ENCODE measurements at places on chromosomes 3 and 15. TPM values are rescaled to one million over a fixed set of nuclear protein-coding genes. Genes with fewer than 3 reads are reported as not detected.

GRCh38 chr15:68794863-68795262, 25.8 kb downstream of the ANP32A start:
- no peak for DNase-seq

NR1I2 gene
- not detected for total RNA-seq

GRCh38 chr3:63974451-63974850, 48.8 kb downstream of the PSMD6 start:
- no peak for DNase-seq

DNA sequence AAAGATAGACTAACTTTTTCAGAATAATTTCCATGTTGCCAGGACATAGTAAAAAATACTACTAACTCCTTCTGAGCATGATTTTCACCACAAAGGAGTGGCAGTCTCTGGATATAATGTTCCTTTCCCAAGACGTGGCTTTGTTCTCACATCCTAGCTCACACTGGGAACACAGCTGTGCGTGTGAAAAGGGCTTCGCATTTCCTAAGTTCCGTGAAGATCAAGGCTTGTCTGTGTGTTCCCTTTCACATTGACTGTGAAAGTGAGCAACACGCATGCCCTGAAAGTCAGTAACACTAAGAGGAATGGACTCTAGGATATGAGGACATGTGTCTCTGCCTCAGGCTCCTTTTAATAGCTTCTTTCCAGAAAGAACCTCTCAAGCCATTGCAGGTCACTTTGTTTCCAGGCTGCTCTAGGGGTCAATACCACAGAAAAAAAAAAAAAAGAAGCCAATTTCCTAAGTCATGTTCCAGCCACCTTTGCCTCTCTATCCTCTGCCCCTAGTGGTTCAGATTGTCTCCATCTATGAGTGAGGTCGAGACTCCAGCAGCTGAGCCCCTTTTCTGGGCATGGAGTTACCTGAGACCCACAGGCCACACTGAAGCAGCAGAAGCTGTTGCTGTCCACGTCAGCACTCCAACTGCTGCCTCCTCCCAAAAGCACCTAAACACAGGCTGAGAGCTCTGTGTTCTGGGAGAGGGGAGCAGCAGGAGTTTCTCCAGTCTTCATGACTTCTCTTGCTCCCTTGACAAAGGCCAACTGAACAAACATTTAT, 355.9 kb downstream of the RSL24D1 start:
- DNase-seq, result no peak

PP2D1 gene
- total RNA-seq, result not detected

DLL4 gene
- total RNA-seq, result 0.09 TPM

DNA sequence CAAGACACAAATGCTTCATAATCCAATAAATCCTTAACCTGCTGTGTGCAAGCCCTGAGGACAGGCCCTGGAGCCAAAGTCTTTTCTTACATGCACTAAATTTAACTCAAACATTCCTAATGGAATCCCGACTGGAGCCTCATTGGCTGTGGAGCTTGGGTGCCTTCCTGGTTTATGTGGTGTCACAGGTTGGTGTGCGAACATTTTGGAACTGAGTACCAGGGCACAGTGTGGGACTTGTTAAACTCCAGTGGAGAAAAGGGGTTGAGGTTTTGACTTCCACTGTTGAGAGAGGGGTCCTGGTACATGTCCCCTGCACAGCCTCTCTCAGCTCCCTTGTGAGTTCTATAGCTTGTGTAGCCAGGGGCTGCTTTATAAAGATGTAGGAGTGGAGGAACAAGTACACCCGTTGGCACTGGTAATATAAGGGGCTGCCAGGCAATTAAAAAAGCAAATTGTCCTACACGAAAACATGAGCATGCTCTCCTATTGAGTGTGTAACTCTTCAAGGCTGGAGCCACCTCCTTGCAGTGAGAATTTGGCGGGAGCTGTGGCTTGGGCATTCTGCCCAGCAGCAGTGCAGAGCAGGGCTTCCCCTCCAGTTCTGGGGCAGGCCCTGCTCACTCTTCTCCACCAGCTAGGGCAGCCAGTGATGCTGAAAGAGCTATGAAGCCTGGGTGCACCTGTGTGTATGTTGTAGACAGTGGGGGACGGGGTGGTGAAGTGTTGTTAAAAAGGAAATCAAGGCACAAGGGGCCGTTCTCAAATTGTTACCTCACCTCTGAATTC, 218.1 kb downstream of the CLSTN2 start:
- DNase-seq, result no peak

DNA sequence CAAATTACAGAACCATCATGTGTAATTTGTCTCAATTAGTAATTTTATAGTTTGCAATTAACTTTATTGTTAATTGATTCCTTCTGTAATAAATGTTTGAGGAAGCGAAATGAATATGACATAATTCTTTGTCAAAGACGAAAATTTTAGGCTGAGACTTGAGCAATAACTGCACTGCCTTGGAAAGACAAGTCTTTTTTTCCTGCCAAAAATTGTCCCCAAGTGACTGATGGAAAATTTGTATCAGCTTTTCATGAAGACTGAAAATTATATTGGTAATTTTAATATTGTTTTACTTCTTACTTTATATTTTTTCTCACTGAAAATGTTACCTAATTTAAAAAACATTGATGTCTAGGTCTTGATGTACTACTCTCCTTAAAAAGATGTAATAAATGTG, 622.6 kb downstream of the NLGN1 start:
- no peak for DNase-seq

- no peak for DNase-seq
Measured at GRCh38 chr3:34399401-34399800, 601.0 kb downstream of the PDCD6IP start.

DNAJB11 gene
- total RNA-seq, result 84.3 TPM

- DNase-seq, result peak; percentile 87
Measured at GRCh38 chr3:171851660-171852058, 8.5 kb downstream of the TMEM212 start.

- no peak for DNase-seq
Measured at GRCh38 chr15:25501828-25502446, 63.1 kb upstream of the UBE3A start.

DNA sequence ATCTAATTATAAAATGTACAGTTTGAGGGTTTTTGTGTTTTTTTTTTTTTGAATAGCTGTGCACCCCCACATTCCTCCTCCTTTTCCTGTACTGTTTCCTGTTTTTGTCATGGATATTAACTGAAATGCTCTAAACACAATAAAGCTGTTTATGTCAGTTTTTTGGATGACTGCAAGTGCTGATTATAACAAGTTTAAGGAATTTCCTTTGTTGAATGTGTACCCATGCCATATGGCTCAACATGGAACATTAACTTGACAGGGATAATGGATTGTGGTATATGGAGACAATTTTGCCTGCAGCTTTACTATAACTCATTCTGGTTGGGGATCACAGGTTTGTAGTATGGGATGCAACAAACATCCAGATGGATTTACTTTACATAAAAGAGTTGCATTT, 216.4 kb downstream of the TCF12 start:
- DNase-seq, result peak; percentile 20

- peak; percentile 63 for DNase-seq
Measured at GRCh38 chr3:48077815-48078214, 61.6 kb upstream of the MAP4 start.

DNA sequence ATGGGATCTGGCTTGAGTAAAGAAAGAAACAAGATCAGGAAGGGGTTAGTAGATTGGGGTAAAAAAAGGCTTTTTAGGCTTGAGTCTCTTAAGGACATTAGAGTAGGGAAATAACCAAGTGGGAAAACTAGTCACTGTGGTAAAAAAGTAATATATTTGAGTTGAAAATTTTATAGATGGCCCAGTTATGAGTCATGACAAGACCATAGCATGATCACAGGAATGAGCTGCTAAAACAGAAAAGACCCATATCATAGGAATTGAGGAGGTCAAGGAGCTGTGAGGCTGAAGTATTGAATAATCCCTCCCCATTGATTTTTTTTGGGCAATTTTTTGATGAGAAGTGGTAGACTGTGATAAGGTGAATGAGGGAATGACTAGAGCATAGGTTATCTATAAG, 69.2 kb upstream of the TBC1D5 start:
- DNase-seq, result no peak

- no peak for DNase-seq
Measured at GRCh38 chr15:81190922-81191507, 5.7 kb upstream of the IL16 start.

DNA sequence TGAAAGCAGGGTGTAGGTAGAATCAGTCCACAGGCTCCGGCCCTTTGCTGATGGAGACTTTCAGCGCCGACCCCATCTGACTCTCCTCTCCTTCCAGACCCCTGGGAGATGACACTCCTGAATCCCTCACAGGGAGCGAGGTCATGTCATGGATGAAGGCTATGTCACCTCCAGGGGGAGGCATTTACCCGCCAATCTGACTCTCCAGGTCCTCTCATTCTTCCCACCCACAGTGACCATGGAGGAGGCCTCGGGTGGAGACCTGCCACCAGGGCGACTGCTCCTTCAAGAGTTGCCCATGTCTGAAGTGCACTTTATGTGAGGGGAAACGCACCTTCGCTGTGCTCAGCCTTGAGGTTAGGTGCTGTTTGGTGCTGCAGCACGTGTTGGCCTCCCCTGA, 112.7 kb downstream of the KLF13 start:
- no peak for DNase-seq

SERINC4 gene
- total RNA-seq, result not detected

GRCh38 chr15:61994216-61994615, 66.0 kb downstream of the VPS13C start:
- peak; percentile 77 for DNase-seq

SATB1 gene
- total RNA-seq, result 18.0 TPM

DNA sequence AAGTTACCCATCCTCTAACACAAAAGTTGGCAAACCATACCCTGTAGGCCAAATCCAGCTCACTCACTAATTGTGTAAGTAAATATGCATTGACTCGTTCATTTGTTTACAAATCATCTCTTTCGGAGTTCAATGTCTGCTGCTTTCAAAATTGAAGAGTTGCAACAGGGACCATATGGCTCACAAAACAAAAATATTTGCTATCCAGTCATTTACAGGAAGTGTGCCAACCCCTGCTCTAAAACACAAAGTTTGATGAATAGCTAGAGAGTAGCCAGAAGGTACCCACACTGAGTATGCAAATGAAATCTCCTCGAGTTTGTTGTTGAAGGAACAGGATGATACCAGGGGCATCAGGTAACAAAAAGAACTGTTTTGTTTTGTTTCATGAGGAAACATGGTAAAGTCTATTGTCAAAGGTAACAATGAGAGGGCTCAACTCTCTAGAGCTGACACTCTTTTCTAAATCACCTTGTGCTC, 236.2 kb upstream of the THBS1 start:
- no peak for DNase-seq

GRCh38 chr15:83845230-83845629, 191.3 kb downstream of the ADAMTSL3 start:
- peak; percentile 83 for DNase-seq

GNAT1 gene
- not detected for total RNA-seq

DNA sequence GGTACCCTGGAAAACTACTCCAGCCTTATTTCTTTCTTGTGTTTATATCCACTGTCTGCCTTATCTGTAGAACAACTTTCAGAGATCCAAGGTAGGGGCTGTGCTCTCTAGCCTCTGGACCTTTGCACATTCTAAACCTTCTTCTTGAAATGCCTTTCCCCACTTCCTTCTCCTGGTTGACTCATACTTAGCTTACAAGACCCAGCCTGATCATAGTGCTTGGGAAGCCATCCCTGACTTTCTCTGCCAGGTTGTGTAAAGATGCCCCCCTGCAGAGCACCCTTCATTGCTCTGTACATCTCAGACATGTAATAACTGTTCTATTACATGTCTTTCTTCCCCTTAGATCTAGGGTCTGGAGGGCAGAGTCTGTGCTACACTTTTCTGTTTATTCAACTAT, 50.1 kb downstream of the PPM1L start:
- DNase-seq, result no peak

- DNase-seq, result peak; percentile 33
Measured at GRCh38 chr3:67635806-67636205, 18.6 kb downstream of the SUCLG2 start.

CPN2 gene
- not detected for total RNA-seq
